ENCODE measurements at places on chromosomes 5 and 9. TPM values are rescaled to one million over a fixed set of nuclear protein-coding genes. Genes with fewer than 3 reads are reported as not detected.

GRCh38 chr5:172008689-172009141 lies 2.3 kb upstream of the FBXW11 start:
- peak; percentile 72 for DNase-seq

Gene DOCK2
- total RNA-seq, result 0.42 TPM

DNA sequence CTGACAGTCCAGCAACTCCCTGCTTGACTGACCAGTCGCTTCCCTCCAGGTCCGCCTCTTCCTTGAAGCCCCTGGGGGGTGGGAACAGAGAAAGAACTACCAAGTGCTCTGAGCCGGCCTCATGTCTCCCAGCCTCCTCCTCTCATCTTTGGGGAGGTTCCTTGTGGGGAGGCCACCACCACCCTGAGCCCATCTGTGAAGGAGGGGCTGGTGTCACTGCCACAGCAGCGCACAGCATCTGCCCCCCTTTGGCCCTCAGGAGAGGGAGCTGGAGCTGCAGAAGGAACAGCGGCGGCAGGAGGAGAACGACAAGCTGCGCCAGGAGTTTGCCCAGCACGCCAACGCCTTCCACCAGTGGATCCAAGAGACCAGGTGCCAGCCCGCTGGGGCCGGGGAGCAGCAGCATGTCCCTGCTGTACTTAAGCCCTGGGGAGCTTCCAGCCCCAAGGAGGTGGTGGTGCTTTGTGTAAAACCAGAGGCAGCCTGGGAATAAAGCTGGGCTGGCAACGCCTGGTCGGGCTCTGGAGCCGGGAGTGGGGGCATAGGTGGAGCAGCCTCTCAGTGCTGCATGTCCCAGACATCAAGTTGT lies 29.4 kb downstream of the DYNC2I2 start:
- no peak for DNase-seq

Gene CD74
- total RNA-seq, result not detected

DNA sequence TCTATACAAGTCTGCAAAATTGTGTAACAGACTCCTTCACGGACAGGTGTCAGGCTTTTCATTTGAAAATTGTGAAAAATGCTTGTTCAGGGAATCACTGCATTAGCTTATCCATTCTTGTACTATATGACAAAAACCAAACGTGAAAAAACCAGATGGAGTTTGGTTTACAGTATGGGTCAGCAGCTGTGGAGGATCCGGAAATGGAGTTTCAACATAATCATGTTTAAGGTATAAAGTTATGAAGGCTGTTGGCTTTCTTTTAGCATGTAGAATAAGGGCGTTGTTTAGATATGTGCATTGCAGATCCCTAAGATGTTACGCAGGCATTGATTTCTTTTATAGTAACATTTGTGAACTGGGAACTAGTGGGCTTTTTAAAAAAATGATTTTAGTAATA lies 123.8 kb downstream of the GDNF start:
- DNase-seq, result no peak

GRCh38 chr5:154262342-154262741 lies 71.8 kb downstream of the GALNT10 start:
- DNase-seq, result no peak

Gene JAKMIP2
- not detected for total RNA-seq

DNA sequence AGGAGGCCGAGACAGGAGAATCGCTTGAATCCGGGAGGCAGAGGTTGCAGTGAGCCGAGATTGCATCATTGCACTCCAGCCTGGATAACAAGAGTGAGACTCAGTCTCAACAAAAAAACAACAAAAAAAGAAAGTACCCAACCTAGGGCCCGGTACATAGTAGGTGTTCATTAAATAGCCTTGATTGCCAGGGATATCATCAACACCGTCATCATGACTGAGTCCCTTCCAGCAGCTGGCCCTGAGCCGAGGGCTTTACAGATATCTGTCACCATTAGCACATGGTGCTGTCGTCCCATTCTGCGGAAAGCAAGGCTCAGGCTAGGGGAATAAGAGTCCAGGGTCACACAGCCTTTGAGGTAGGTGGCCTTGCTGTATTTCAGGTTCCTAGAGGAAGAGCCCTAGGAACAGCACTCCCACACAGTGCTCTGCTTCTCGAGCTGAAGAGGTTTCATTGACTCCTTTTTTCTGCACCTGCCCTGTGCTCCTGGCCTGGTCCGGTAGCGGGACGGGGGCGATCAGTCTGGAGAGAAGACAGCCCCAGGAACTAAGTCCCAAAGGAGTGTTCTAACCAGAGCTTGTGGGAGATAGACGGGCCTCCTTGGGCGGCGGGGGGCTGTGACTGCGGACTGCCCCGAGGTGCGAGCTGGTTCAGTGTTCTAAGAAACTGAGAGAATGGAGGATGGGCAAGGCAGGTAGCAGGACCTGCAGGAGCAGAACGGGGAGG lies 48.2 kb downstream of the CXXC5 start:
- DNase-seq, result no peak

GRCh38 chr5:20360263-20360662 lies 372.3 kb upstream of the CDH18 start:
- DNase-seq, result peak; percentile 1

GRCh38 chr5:96871686-96872085 lies 4.6 kb upstream of the ERAP2 start:
- no peak for DNase-seq

Gene S1PR3
- total RNA-seq, result 2.7 TPM

Gene CATSPER3
- 0.91 TPM for total RNA-seq

DNA sequence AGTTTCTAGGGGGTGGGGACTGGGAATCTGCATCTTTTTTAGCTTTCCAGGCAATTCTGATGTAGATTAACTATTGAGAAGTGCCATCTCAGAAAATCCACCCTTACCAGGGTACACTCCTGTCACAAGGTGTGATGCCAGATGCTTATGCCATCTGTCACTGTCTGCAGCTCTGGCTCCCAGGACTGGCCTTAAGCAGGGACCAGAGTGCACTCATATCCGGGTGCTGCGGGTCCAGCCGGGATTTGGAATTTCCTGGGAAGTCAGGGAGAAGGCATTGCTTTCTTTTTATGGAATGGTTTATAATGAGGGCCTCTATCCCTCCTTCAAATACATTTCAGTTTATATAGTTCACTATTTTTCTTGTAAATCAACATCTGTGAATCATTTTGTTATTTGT lies 92.6 kb downstream of the TMEM174 start:
- DNase-seq, result no peak

DNA sequence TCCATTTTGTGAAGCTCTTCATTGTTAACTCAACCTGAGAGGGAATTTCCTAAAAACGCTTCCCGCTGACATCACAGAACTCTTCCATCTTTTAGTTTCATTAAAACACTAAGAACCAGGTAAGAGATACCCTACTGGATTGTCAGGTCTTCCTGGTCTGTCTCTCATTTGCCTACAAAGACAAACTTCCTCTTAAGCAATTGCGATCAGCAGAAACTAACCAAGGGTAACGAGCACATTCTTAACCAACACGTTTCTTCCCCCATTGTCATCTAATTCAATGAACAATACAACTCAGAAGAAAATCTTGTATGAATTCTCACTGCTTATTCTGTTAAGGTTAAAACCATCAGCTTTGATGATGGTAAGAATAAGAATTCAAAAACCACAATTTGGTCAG lies 6.6 kb downstream of the FBXW11 start:
- DNase-seq, result no peak

DNA sequence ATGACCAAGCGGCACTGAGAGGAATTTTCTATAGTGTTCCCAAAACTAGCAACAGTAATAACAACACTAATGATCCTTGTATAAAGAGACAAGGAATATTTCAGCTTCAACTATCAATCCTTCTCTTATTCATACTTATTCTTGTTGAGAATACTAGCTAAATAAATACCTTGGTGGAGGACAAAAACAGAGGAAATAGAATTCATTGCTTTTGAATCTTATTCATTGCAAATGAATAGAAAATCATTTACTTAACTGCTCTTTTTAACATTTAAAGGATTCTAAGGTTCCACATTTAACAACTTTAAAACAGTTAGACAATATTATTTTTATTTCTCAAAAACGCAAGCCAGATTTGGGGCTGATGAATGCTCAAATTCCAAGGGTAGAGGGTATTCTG lies 22.4 kb downstream of the SKIC3 start:
- DNase-seq, result no peak

Gene TTC1
- total RNA-seq, result 100 TPM

DNA sequence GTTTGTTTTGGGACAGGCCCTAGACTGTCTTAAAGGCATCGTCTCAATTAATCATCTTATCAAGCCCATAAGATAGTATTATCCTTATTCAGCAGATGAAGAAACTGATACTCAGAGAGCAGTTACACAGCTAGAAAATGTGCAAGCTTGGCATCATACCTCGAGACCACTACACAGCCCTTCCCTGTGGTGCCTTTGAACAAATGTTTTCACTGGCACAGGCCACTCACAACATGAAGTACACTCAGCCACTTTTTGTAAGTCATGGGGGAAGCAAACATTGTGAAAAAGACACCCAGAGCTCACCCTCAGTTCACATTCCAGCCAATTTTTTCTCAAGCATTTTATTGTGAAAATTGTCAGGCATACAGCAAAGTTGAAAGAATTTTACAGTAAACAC lies 122.5 kb downstream of the WDR41 start:
- DNase-seq, result no peak

DNA sequence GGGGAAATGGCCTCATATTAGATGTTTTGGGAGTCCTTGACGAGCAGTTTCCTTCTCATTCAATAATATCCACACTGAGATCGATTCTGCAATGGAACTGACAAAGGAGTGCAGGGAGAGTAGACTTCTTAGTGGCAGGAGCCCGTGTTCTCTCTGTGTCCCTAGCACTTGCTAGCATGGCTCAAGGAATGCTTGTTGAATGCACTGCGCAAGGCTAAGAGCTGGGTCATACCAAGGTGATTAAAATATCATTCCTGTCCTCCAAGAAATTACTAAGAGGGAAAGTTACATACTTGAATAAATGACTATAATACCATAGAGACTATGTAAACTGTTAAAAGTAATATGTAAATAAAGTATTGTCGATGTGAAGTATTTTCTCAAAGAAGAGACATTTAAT lies 630.1 kb downstream of the IRX1 start:
- no peak for DNase-seq
